ENCODE measurements at places on chromosomes 5 and 9.

DNA sequence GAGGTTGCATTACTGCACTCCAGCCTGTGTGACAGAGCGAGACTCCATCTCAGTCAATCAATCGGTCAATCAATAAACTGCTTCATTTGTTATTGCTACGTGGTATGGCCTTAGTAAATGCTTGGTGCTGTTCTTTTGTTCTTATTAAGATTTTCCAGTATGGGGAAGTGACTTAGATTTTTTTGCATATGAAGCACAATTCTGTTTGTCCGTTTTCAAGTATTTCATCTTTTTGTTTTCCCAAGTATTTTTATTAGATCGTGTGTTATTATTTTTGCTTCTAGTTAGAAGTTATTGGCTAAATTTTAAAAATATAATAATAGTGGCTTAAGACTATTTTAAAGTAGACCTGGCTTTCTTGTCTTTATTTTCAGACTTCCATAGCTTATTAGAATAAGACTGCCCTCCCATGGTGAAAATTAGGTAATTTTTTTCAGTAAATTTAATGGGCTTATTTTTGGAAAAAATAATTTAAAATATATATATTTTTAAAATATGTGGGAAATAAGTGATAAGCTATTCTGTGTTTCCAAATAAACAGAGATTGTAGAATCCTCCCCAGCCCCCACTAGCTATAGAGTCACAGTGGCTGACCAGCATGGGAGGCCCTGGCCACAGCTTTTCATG, 14.7 kb upstream of the OMD start:
- no peak for DNase-seq

DNA sequence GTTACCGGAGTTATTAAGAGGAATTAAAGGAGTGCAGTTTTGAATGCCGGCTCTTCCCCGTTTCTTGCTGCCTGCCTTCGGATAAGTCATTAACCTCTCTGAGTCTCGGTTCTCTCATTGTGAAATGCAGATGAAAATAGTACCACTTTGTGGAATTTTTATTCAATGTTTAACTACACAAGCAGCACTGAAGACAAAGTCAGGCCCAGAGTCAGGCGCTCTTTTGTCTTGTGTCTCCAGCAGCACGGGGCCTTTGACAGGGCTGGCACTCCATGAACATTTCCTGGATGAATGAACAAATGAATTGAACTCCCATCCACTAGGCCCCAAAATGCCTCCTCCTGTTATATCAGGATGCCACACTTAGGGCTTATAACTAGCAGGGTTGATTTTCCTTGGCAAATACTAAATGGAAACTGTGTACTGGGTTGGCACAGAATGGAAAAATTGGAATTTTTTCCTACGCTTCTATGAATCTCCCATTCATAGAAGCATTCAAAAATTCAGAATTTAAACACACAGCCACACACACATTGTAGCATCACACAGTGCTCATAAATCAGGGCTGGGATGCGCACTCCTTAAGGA, 332.8 kb downstream of the MLLT3 start:
- no peak for DNase-seq

DNA sequence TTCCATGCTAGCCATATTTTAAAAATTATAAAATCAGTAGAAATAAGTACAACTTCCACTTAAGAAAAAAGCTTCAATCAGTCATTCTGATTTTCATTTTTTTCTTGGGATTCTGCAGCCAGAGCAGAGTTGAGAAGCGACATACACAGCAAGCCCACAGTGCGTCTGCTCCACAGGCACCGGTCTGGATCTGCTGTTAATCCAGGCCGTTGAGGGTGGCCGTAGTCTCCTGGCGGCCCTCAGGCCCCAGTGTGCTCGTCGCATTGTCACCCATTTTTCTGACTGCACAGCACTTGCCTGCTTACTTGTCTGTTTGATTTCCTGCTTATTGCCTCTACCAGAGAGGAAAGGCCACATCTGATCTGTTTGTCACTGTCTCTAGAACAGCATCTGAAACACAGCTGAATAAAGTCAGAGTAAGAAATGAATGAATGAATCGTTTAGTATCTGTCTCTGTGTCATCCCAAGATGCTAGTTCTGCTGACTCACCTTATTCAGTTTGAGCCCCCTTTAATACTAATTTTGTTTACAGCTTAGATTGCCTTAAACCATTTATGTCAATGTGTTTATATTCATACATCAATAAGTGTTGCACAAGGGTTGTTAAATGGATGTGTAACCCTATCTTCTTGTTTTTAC, 11.6 kb upstream of the ASPN start:
- DNase-seq = no peak

- no peak for DNase-seq
Observed at GRCh38 chr9:123290764-123291163, 22.4 kb upstream of the STRBP start.

DNA sequence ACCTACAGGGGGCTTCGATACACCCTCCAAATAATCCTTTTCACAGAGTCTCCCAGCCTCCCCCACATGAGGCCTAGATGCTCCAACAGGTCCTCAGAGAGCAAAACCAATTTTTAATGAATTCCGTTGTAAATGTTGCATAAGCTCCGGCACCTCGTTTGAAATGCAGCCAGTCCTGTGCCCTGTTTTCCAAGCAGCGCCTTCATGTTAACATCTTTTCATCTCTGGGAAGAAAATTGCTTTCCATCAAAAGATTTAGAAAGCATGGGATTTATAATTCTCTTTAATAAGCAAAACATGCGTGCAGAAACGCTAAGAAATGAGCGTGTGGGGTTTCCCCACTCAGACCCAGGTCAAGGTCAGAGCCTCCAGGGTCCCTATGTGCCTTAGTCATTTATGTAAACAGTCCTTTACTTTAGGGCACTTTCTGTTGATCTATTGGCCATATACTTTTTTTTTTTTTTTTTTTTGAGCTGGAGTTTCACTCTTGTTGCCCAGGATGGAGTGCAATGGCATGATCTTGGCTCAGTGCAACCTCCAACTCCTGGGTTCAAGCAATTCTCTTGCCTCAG, 177.5 kb upstream of the S1PR3 start:
- DNase-seq = no peak

DNA sequence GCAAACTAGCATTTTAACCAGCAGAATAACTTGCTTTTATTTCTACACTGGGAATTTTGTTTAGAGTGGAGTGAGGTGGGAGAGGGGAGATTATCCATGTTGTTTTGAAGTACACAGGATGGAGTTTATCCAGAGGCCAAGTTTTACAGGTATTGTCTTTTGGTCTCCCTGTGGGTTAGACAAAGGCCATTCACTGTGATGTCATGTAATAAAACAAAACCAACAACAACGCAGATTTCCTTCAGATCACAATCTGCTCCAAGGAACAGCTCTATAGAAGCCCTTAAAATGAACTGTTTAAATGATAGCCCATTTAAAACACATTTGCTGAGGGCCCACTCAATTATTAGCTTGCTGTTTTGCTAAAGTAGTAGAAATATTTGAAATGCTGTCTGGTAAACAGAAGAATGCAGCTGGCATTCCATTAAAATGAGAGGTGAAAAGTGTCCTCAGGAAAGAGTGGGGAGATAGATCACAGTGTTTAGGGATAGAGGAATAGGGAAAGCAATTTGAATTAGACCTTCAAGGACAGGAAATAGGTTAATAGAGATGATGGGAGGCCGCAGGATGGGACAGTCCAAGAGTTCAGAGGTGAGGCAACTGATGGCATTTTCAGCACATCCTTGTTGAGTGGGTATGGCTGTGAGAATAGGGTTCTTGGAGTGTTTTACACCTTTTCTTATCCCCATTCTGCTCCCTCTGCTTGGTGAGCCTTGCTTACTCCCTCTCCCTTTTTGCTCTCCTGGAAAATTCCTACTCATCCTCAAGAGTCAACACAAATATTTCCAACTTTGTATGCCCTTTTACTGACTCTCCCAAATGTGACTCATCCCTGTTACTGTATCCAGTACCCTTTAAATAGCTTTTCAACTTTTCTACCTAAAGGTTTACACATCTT, 140.1 kb upstream of the NR3C1 start:
- DNase-seq = no peak

GRCh38 chr5:1325870-1326531, 18.9 kb downstream of the CLPTM1L start:
- no peak for DNase-seq

DNA sequence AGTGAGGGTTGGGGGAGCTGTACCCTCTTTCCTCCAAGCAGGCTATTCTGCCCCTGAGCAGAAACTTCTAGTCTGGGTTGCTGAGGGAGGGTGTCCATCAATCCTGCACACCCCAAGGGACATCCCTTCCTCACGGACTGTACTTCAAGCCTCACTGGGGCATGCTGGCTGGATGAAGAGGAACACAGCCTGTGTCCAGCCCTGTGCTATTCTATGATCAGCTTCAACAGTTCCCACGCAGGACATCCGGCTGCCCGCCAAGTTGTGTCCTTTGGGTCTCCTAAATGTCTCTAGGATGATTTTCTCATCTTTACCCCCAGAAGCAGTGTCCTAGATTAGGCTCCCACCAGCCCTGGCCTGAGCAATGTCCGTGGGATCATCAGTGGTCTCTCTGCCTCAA, 68.1 kb downstream of the CRB2 start:
- DNase-seq = no peak
